ENCODE measurements at places on chromosomes 7 and 10. TPM values are rescaled to one million over a fixed set of nuclear protein-coding genes. Genes with fewer than 3 reads are reported as not detected.
A peak's percentile ranks its signal among the peaks of the same experiment; 100 is the strongest.

Gene TLX1
- total RNA-seq = not detected

Gene HDAC9
- 47.5 TPM for total RNA-seq

Gene DNAH11
- total RNA-seq = not detected

DNA sequence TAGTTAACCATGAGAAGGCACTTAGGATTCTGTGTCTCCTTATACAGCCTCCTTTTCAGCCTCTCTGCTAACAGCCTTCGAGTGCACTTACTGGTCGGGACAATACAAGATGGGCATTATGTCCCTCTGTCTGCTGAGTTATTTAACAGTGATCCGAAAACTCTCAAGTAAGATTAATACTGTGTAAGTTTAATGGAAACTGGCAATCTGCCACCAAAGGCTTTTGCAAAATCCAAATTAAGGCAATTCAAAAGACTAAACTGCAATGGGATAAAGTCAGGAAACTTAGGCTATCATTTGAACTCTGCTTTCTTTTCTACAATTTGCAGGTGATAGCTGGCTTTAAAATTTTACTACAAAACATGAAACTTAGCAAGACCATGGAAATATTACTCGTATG is 477.8 kb downstream of the TFEC start:
- no peaks in the 10 kb centered on the region for H3K27me3 ChIP-seq
- no peaks in the 10 kb centered on the region for H3K4me1 ChIP-seq
- H3K27ac ChIP-seq = no peak overlapping the region
- no peak overlapping the region for H3K4me3 ChIP-seq
- H3K36me3 ChIP-seq = no peaks in the 10 kb centered on the region

DNA sequence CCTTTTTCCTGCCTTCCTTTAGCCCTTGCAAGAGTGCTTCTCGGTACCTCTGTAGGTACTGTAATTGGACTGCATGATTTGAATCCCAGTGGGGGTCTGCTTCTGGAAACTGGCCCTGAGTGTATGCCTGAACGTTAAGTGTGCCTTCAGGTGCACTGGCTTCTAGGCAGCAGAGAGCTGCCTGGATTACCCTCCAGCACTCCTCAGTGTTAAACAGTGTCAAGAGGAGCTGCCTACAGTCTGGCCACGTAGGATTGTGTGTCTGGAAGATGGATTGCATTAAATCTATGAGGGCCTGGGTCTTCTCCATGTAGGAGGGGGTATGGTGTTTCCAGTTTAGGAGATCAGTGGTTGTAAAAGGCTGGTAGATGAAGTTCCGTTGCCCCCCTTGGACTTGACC is 103.7 kb downstream of the TRIM24 start:
- DNase-seq = no peak
- no peaks in the 10 kb centered on the region for H3K36me3 ChIP-seq
- no peak overlapping the region for H3K4me3 ChIP-seq

GRCh38 chr10:69056129-69056528 is 31.8 kb upstream of the SRGN start:
- no peaks in the 10 kb centered on the region for H3K27me3 ChIP-seq
- no peak for DNase-seq
- no peaks in the 10 kb centered on the region for H3K36me3 ChIP-seq

Gene NODAL
- not detected for total RNA-seq

Gene PTEN
- 78.6 TPM for total RNA-seq

DNA sequence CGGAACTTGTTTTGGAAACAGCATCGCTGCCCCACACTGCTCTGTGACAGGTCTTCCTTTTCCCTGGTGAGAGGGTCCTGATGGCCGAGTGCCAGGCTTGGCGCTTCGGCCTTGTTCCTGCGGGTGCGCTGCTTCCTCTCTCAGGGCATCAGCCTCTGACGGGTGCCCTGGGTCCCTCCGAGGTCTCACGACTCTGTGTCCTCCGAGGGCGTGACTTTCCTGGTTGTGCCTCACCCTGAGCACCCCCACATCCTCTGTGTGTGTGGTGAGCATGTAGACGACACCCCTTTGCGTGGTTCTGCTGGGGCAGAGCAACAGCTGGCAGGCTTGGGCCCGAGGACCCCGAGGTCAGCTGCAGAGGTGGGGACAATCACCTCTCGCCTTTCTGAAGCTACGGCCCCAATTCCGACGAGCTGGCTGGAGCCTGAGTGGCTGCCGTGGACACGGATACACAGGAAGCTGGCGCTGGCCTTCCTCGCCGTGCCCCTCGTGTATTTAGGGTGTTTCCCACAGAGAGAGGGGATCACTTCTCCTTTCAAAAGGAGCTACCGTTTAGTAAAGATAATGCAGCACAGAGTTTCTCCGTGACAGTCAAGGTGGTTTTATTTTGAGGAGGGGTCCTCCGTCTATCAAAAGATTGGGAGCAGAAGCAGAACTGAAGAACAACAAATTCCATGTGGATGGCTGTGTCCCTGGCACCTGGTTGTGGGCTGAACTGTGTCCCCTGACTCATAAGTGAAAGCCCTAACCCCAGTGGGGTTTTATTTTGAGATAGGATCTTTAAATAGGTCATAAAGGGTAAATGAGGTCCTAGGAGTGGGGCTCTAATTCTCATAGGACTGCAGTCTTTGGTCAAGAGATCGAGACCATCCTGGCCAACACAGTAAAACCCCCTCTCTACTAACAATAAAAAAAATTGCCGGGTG is 36.2 kb upstream of the PITRM1 start:
- no peaks in the 10 kb centered on the region for H3K4me1 ChIP-seq
- no peak overlapping the region for H3K4me3 ChIP-seq
- H3K36me3 ChIP-seq = no peaks in the 10 kb centered on the region
- DNase-seq = no peak
- H3K27me3 ChIP-seq = no peaks in the 10 kb centered on the region
- no peak overlapping the region for H3K27ac ChIP-seq

Gene WDFY4
- 9.1 TPM for total RNA-seq

GRCh38 chr7:1239803-1240516 is 7.3 kb downstream of the UNCX start:
- no peaks in the 10 kb centered on the region for H3K36me3 ChIP-seq
- no peak for DNase-seq
- H3K27me3 ChIP-seq = peaks cover 97% of the 10 kb centered on the region
- no peak overlapping the region for H3K27ac ChIP-seq
- peaks cover 10% of the 10 kb centered on the region for H3K4me1 ChIP-seq
- no peak overlapping the region for H3K4me3 ChIP-seq

GRCh38 chr7:28001896-28002295 is 178.7 kb downstream of the JAZF1 start:
- no peaks in the 10 kb centered on the region for H3K27me3 ChIP-seq
- no peak for DNase-seq
- no peak overlapping the region for H3K4me3 ChIP-seq
- H3K27ac ChIP-seq = no peak overlapping the region

GRCh38 chr10:11260170-11260569 is 242.5 kb downstream of the CELF2 start:
- H3K4me3 ChIP-seq = no peak overlapping the region
- H3K36me3 ChIP-seq = no peaks in the 10 kb centered on the region
- H3K4me1 ChIP-seq = peaks cover 24% of the 10 kb centered on the region
- H3K27ac ChIP-seq = no peak overlapping the region
- no peaks in the 10 kb centered on the region for H3K27me3 ChIP-seq

DNA sequence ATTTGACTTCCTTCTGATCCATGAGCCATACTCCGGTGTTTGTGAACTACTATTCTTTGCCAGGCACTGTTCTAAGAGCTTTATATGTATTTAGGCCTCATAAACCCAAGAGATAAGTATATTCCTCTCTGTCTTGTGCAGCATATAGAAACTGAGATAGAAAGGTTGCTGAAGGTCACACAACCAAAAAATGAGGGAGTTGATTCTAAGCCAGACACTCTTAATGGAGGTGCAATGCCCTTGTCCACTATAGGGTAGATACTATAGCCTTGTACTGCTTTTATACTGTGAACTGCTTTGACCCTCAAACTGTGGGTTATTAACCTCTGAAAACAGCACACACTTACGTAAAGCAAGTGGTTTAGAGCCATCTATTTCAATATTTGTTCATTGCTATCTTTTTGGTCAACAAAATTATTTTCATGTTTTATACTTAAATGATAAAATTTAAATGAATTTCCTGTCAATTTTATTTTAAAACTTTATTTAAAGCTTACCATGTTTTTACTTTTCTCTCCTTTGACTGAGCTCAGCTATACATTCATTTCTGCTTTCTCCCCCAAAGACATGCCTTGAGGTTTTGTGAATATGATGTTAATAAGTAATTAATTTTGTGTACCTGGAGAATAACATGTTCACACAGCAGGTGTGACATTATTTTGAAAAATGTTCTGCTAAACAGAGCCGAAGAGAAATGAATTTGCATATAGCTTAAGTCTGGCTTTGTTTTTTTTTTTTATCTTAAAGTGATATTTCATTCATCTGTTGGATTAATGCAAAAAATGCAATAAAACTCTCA is 687.3 kb downstream of the DNAJB9 start:
- no peak for DNase-seq
- H3K4me1 ChIP-seq = no peaks in the 10 kb centered on the region
- no peaks in the 10 kb centered on the region for H3K36me3 ChIP-seq
- no peaks in the 10 kb centered on the region for H3K27me3 ChIP-seq

Gene PDE6C
- not detected for total RNA-seq

DNA sequence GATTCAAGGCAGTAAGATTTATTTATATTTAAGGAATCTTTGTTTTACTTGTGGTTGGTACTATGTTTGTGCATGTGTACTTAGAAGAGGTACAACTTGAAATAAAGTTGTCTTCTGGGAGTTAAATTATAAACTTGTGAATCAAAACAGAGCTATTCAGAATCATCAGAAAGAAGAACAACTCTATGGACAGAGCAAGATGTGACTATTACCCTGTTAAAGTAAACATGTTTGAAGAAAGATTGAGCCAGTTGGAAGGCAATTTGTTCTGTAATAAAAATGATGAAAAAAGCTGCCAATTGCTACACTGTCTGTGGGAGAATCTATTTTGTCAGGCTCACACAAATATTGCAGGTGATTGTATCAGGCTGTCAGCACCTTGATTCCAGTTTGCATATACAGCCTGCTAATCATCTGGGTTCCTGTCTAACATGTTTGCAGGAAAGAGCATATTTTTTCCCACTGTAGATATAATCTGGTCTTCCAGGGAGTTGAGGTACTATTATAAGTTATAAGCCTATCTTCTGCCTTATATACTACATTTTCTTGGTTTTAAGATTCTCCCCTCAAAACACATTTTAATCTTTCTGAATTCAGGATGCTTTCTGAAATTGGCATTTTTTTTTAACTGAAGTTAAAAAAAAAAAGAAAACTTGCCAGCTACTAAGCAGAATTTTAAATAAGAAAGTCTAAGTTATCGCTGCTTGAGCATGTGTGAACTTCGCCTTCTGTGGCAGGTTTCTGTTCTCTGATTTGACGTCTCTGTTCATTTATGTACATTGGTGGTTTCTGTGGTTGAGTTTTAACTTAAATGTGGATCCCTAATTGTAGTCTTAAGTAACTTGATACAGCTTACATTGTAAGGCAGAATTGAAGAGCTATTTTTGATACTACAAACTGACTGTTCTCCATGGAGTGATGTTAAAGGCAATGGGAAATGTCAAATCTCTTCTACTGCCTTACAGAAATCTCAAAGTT is 46.0 kb downstream of the ZNRF2 start:
- peak overlapping the region; percentile 11 for H3K4me3 ChIP-seq
- H3K27ac ChIP-seq = peak overlapping the region; percentile 42
- H3K36me3 ChIP-seq = no peaks in the 10 kb centered on the region

DNA sequence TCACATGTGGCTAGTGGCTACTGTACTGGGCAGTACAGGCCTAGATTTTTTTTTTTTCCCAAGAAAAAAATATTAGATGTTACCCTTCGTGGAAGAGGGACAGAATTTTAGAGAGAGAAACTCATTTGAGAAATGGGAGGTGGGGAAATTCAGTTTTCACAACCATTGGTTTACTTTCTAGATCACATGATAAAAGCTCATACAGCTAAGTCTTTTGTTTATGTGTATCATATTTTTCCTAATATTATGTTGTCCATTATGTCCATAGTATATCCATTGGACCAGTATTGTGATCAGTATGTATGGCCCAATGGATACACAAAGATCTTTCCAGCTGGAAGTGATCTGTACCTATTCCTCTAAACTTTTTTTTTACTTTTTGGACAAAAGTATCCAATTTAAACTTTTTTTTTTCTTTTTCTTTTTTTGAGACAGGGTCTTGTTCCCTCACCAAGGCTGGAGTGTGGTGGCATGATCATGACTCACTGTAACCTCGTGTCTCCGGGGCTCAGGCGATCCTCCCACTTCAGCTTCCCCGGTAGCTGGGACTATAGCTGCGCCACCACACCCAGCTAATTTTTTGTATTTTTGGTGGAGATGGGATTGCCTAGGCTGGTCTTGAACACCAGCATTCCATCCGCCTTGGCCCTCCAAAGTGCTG is 4.1 kb downstream of the CALU start:
- no peaks in the 10 kb centered on the region for H3K36me3 ChIP-seq
- no peak overlapping the region for H3K4me3 ChIP-seq
- DNase-seq = no peak
- peaks cover 59% of the 10 kb centered on the region for H3K4me1 ChIP-seq

DNA sequence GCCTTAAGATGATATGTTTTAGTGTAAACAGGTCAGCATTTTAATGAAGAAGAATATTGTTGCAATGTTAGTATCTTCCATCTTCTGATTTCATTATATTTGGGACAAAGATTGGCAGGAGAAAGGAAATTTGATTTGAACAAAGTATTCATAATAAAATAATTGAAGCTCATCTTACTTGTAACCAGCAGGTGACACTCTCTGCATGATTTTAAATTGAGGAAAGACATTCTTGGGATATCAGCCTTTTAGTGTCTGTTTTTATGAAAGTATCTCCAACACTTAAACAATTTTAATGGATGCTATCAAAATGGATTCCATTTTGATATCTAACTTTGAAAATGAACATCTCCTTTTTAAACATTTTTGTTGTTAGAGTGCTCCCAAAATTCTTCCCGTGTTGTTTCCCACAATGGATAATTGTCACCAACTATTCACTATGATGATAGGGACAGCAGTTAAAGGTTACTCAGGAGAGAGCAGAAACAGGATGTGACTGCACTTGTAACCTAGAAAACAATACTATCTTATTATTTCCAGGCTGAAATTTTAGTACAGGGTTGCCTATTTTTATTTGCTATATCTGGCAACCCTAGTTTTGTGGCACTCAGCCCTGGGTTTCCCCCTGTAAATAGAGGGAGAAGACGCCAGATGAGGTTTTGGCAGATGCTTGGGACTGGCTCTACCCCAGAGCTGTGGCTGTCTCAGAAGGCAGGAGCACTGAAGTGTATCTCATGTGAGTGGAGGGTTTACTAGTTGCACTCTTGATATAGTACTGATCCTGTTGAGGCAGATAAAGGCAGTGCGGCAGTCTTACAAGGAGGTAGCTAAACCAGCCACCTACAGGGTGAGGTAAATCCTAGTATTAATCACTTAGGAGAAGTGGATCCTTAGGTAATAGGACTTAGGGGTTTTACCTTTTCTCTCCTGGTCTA is 31.0 kb upstream of the ABCB4 start:
- no peak overlapping the region for H3K4me3 ChIP-seq
- no peaks in the 10 kb centered on the region for H3K4me1 ChIP-seq
- H3K27ac ChIP-seq = no peak overlapping the region
- no peaks in the 10 kb centered on the region for H3K27me3 ChIP-seq
- no peak for DNase-seq

- no peaks in the 10 kb centered on the region for H3K27me3 ChIP-seq
- no peak for DNase-seq
- no peak overlapping the region for H3K4me3 ChIP-seq
- H3K27ac ChIP-seq = peak overlapping the region; percentile 92
These were observed 8.7 kb downstream of the ESYT2 start for GRCh38 chr7:158820656-158821055.

GRCh38 chr10:60989400-60989876 is 45.5 kb upstream of the RHOBTB1 start:
- no peaks in the 10 kb centered on the region for H3K27me3 ChIP-seq
- H3K4me1 ChIP-seq = peaks cover 10% of the 10 kb centered on the region
- H3K27ac ChIP-seq = no peak overlapping the region
- peak; percentile 9 for DNase-seq
- H3K4me3 ChIP-seq = no peak overlapping the region
